ENCODE measurements at places on chromosomes 12 and 14. TPM values are rescaled to one million over a fixed set of nuclear protein-coding genes. Genes with fewer than 3 reads are reported as not detected.

CCDC38 gene
- total RNA-seq = not detected

GPR132 gene
- 2.0 TPM for total RNA-seq

DNA sequence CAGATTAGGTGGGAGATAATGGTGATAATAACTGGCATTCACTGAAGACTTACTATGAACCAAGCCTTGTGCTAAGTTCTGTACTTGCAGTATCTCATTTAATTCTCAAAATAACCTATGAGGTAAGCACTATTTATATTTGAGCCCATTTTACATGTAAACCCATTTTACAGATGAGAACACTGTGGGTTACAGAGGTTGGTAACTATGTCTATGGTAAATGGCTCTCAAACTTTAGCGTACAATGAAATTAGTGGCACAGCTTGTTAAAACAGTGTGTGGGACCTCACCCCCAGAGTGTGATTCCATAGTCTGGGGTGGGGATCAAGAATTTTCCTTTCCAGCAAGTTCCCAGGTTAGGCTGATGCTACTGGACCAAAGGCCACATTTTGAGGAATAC is 22.2 kb upstream of the JPH4 start:
- DNase-seq = no peak

CCDC198 gene
- total RNA-seq = 0.05 TPM

STON2 gene
- 27.6 TPM for total RNA-seq

LRP1-AS gene
- not detected for total RNA-seq

GRCh38 chr12:120836114-120836684 is 68.0 kb downstream of the SPPL3 start:
- DNase-seq = no peak

ASIC1 gene
- 0.79 TPM for total RNA-seq

ACOT4 gene
- total RNA-seq = 1.7 TPM

DNA sequence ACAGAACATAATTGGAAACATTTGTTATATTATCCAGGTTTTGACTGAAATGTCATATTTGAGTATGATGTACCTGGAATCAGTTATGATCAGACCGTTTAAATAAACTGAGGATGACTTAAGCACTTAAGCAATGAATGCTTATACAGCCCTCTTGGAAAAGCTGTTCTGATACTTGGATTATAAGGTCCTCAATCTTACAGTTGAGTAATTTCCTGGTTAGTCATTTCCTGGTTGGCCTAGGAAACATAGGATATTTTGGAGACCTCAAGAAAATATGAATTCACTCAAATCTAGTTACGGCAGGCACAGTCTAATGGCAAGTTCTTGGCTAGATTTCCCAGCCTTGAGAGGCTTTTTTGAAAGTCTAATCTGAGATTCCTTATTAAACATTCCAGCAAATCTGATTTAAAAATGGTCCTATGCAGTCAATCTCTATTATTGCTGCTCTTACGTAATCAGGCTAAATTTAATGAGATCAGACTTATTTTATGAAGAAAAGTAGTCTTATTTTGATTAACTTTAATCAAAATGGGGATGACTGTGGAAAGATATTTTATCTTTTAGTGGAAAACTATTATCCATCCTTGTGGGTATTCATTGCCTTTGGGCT is 447.2 kb downstream of the SNAPC1 start:
- DNase-seq = no peak

DTX1 gene
- 2.8 TPM for total RNA-seq

GRCh38 chr14:68716698-68717097 is 76.2 kb downstream of the ZFP36L1 start:
- DNase-seq = no peak

GRCh38 chr12:12376646-12377448 is 20.0 kb downstream of the BORCS5 start:
- DNase-seq = no peak

- no peak for DNase-seq
These were observed 15.1 kb upstream of the DRAM1 start for GRCh38 chr12:101862245-101862644.

- DNase-seq = no peak
These were observed 152.1 kb downstream of the ITPR2 start for GRCh38 chr12:26680727-26681455.

DNA sequence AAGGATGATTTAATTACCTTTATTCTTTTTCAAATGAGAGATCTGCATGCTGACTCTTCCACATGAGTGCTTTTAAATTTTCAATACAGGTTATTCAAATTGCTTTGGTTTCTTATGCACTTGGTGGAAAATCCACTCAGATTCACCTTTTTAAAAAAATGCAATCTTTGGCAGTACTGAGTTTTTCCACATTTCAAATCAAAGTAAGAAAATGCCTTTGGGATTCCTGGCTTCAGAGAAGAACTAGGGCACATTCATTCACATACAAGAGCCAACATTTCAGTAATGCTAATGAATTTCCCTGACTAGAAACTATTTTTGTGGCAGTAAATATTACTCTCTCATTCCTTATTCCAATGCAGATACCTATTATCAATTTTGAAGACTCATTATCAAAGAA is 342.2 kb downstream of the ETNK1 start:
- no peak for DNase-seq

- no peak for DNase-seq
These were observed 87.8 kb upstream of the PSMC1 start for GRCh38 chr14:90168425-90169105.

DNA sequence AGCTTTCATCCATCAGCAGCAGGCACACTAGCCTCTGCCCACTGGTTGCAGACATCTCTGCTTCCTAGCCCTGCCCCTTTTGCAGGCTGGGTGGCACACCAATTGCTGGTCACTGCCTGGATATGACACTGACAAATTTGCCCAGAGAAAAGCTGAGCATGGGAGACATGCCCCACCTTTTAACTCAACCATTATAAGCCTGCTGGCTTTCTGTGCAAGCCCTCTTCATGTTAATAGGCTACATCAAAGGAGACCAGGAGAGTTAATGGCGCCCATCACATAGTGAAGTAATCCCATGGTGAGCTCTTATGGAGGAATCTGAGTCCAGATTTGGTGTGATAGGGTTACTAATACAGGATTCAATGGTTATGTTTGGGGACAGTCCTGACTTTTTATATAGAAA is 139.2 kb downstream of the KICS2 start:
- no peak for DNase-seq

GRCh38 chr12:110862329-110862728 is 15.5 kb downstream of the CCDC63 start:
- DNase-seq = no peak

HOXC10 gene
- 2.9 TPM for total RNA-seq

DNA sequence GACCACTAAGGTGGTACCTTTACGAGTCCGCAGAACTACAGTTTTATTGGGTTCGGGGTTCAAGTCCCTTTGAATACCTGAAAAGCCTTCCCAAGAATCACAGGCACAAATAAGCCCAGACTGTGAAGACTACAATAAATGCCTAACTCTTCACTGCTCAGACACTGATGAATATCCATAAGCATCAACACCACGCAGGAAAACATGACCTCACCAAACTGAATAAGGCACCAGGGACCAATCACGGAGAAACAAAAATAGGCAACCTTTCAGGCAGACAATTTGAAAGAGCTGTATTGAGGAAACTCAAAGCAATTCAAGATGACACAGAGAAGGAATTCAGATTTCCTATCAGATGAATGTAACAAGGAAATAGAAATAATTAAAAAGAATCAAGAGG is 24.2 kb upstream of the P2RX7 start:
- DNase-seq = no peak

- no peak for DNase-seq
These were observed 412.5 kb downstream of the RMST start for GRCh38 chr12:97875064-97875463.

FAM186B gene
- total RNA-seq = 0.66 TPM

HSPA2 gene
- total RNA-seq = 49.7 TPM

INHBE gene
- total RNA-seq = not detected

MYL2 gene
- not detected for total RNA-seq

- no peak for DNase-seq
These were observed 83.2 kb upstream of the SLC38A2 start for GRCh38 chr12:46455648-46456352.

LRRC10 gene
- total RNA-seq = not detected

DNA sequence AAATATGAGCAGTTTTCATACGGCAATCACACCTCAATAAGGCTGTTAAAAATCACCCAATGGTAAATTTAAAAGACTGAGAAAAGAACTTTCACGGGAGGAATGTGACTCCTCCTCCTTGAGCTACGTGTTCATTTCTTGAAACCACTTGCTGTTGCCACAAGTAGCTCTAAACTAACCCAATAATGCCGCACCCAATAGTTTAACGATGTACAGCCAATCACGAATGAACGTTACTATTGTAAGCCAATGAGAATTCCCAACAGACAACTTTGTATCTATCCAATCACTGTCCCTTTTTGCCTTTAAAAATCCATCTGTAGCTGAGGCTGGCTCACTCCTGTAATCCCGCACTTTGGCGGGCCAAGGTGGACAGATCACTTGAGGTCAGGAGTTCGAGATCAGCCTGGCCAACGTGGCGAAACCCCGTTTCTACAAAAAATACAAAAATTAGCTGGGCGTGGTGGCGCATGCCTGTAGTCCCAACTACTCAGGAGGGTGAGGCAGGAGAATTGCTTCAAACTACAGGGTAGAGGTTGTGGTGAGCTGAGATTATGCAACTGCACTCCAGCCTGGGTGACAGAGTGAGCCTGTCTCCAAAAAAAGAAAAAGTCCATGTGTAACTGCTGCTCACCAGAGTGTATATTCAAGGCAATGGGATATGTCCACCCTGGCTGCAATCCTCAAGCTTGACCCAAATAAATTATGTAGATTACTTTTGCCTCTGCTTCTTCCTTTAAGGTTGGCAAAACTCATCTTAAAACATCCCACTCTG is 24.4 kb upstream of the BTBD6 start:
- no peak for DNase-seq

LGR5 gene
- total RNA-seq = 0.84 TPM

DNA sequence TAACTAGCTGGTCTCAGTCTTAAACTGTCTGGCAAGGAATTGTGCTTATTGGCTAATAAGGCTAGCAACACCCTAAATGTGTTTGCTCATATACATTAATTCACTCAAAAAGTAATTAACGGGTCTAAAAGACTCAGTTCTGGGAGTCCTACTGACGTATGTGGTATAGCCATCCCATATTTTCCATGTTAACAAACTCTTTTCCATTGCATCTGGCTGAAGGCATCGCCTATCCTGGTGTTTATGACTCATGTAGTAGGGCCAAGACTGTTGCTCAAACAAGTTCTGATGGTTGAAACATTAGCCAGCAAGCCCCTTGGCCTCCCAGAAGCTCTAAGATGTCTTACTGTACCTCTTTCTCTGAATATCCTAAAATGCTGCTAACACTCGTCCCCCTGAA is 98.5 kb downstream of the PHLDA1 start:
- DNase-seq = no peak

GRCh38 chr14:88872976-88873375 is 48.5 kb downstream of the TTC8 start:
- DNase-seq = no peak

GRCh38 chr14:21525571-21525961 is 580 bp downstream of the SALL2 start:
- peak; percentile 59 for DNase-seq

- no peak for DNase-seq
These were observed 181.3 kb upstream of the SLC38A2 start for GRCh38 chr12:46553911-46554310.

AQP2 gene
- total RNA-seq = not detected

KRT75 gene
- 0.08 TPM for total RNA-seq

GRCh38 chr14:30779210-30779609 is 95.1 kb upstream of the COCH start:
- no peak for DNase-seq

DNA sequence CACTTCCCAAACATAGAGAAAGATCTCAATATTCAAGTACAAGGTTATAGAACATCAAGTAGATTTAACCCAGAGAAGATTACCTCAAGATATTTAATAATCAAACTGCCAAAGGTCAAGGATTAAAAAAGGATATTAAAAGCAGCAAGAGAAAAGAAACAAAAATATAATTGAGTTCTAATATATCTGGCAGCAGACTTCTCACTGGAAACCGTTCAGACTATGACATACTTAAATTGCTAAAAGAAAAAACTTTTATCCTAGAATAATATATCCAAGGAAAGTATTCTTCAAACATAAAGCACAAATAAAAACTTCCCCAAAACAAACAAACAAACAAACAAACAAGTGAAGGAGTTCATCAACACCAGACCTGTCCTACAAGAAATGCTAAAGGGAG is 92.4 kb downstream of the FSCB start:
- DNase-seq = no peak

DNA sequence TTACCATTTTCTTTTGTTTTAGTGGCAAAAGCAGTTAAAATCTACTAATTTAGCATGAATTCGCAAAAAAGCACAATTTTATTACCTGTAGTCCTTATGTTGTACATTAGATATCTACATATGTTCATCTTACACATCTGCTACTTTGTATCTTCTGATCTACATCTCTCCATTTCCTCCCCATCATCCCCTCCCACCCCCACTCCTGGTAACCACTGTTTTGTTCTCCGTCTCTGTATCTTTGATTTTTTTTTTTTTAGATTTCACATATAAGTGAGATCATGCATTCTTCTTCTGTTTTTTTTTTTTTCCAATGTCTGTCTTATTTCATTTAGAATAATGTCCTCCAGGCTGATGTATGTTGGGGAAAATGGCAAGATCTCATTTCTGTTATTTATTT is 922.7 kb downstream of the VRK1 start:
- DNase-seq = no peak

- DNase-seq = no peak
These were observed 108.7 kb upstream of the MIS18BP1 start for GRCh38 chr14:45361727-45362126.

GRCh38 chr12:121145221-121145620 is 12.5 kb downstream of the P2RX7 start:
- no peak for DNase-seq

GRCh38 chr12:78746001-78746400 is 118.6 kb upstream of the SYT1 start:
- no peak for DNase-seq

DNA sequence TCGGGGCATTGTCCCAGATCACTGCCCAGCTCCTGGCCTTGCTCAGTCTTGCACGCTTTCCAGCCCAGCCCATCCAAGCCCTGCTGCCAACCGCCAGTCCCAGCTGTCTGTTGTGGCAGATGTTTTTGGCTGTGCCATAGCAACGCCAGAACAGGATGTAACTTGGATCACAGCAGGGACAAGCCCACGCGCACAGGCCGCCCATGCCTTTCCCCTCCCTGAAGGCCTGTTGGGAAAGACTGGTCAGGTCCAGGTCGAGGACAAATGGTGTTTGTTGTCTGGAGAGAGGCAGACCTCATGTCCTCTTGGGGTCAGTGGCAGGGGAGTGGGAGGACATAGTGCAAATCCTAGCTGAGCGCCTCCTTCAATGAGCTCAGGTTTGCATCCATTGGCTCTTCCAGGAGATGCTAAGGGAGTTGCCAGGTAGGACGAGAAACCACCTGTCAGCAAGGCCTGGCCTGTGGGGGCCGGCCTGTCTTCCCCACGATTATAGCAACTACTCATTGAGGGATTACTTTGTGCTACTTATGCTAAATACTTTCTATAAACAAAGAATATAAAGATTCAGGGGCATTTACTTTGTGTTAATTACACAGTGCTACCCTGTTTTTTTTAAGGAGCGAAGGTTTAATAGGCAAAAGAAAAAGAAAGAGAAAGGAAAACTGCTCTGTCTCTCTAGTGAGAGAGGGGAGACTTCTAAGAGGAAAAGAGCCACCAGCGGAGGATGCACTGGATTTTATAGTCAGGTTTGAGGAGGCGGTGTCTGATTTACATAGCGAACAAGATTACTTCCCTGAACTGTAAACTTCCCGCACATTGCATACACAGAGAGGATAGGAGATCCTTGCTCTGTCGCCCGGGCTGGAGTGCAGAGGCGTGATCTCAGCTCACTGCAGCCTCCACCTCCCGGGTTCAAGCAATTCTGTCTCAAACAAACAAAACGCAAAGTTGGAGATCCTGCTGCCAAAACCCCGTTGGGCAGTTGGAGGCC is 42.8 kb upstream of the CORO1C start:
- peak; percentile 80 for DNase-seq

CLEC2A gene
- not detected for total RNA-seq

RPS6KA5 gene
- total RNA-seq = 10.3 TPM

All from ovary (tissue), 10 donors.